Fibroblast of villous mesenchyme (primary cell): ENCODE measurements at places on chromosomes 6 and 20. TPM values are rescaled to one million over a fixed set of nuclear protein-coding genes. Genes with fewer than 3 reads are reported as not detected.

The PIGU gene
- 10.0 and 13.0 TPM in 2 replicates for total RNA-seq

The WFDC5 gene
- not detected in 2 replicates for total RNA-seq

The BFSP1 gene
- total RNA-seq, result 2.9 and 4.7 TPM in 2 replicates

The TMEM244 gene
- not detected in 2 replicates for total RNA-seq

The CARMIL1 gene
- 11.2 and 12.2 TPM in 2 replicates for total RNA-seq
